HCEC 1CT (cell line): ENCODE measurements at places on chromosomes 13 and 19.

DNA sequence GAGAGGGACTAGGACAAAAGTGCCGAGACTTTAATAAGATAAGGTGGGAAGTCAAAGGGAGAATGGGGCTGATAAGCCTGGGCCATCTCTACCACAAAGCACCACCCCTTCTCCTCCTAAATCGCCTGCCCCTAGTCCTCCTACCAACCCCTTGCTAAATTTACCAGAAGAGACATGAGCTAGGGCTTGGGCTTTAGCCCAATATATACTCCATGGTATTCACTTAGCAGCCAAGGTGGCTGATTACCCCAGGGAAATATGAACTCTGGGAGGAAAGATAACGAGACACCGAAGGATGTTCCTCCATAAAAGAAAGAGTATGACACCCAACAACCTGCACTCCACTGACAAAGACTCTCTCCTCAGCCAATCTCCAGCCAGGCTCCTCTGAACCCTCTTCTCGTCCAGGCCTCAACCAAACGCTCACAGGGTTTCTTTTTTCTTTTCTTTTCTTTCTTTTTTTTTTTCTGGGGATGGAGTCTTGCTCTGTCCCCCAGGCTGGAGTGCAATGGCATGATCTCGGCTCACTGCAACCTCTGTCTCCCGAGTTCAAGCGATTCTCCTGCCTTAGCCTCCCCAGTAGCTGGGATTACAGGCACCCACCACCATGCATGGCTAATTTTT lies 610.2 kb downstream of the UQCRFS1 start:
- no peak for DNase-seq

DNA sequence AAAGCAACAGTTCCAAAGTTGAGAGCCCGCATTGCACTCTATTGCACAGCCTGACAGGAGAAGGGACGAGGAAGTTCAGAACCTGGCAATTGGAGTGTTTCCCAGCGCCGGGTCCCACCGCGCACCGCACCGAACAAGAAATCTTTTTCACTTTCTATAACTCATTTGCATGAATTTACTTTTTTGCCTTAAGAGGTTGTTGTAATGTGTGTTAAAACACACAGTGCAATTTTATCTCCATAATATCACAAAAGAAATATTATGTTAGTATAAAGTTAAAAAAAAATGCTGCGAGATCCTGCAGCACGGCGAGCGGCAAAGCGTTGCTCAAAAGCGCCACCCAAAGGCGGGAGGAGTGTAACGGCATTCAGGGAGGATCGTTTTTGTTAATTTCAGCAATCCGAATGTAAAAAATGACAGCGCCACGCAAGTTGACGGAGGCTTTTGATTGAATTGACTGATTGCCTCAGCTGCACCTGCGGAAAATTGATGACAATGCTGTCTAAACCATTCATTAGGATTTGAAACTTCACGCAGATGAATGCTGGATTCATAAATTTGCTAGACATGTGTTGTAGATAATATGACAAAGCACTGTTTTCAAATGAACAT lies 303.6 kb upstream of the ZNF507 start:
- DNase-seq = no peak

- no peak for DNase-seq
These were observed 1490.0 kb upstream of the MIR17HG start for GRCh38 chr13:89857502-89857901.

- no peak for DNase-seq
These were observed 26.3 kb upstream of the DCLK1 start for GRCh38 chr13:36157480-36157879.

DNA sequence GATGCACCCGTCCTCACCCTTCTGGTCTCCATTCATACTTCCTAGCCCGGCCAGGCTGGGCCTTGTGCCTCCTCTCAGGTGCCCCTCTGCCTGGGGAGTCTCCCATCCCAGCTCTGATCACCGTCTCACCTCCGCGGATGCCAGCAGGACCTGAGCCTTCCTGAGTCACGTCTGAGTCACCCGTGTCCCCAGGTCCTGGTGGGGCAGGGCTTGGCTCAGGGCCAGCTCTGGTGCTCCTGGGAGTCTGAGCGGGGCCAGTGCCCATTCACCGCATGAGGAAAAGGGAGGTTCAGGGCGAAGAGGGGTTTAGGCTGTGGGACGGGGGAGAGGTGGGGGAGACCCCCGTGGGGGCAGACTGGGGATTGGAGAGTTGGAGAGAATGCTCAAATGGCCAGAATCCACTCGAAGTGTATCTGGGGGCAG lies 593 bp downstream of the ATP8B3 start:
- DNase-seq = peak; percentile 28

DNA sequence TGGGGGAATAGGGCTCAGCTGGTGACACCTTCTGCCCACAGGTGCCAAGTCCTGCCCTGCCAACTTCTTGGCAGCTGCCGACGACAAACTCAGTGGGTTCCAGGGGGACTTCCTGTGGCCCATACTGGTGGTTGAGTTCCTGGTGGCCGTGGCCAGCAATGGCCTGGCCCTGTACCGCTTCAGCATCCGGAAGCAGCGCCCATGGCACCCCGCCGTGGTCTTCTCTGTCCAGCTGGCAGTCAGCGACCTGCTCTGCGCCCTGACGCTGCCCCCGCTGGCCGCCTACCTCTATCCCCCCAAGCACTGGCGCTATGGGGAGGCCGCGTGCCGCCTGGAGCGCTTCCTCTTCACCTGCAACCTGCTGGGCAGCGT lies 2.1 kb downstream of the P2RY11 start:
- DNase-seq = no peak

DNA sequence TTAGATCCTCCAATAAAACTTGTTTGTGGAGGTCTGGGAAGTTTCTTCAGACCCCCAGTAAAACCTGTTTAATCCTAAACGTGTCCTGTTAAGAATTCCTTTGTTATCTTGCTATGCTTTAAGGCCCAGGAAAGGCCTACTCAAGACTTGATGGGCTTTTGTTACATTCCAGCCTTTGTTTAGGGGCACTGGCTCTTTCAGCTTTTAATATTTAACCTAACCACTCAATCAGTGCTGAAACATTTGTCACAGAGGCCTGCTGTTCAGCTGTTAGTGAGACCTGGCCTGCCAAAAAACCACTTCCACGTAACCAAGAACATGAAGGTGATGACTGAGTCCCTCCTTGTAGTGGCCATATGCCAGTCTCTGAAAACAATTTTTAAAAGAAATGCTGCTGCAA lies 41.7 kb downstream of the PCDH17 start:
- DNase-seq = no peak

- no peak for DNase-seq
These were observed 7.4 kb upstream of the CNFN start for GRCh38 chr19:42397263-42398166.

DNA sequence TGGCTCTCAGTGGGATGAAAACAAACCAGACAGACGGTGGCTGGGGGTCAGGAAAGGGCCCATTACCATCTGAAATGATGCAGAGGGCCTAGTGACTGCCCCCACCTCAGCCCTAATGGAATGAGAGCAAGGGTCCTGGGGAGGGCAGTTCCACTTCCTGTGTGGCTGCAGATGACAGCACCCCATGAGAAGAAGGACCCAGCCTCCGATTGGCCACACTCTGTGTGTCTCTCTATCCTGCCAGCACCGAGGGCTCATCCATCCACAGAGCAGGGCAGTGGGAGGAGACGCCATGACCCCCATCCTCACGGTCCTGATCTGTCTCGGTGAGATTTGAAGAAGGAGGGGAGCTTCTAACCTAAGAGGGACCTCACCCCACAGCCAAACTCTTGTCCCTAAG lies 498 bp downstream of the LILRB1 start:
- DNase-seq = no peak

DNA sequence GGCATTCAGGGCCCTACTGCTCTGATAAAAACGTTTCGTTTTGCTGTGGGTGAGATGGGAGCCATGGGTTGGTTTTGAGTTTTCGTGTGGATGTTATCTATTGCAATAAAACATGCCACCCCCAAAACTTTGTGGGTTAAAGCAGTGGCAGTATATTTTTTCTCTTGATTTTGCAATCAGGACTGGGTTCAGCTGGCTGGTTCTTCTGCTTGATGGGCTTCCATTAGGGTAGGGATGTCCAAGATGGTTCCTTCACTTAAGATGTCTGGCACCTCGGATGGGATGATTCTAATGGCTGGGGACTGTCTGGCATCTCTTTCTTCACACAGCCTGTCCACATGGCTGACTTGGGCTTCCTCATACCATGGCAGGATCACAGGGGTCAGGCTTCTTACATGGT lies 15.6 kb upstream of the PNMA8B start:
- DNase-seq = no peak

DNA sequence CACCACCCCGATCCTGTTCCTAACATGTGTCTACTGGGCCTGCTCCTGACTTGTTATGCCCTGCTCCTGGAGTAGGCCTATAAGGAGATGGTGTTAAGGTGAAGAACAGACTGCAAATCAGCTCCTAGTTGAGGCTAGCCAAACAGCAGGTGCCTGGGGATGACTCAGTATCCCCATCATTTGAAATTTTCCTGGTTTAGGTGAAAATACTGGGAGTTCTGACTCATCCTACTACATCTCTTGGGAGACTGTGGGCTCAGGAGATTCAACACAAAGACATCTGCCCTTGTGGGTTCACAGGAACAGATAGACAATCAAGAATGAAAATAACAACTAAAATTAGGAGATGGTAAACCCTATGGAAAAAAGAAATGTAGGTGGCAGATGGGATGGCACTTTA lies 41.2 kb downstream of the BRD4 start:
- peak; percentile 60 for DNase-seq
